Renal pelvis (tissue), 12 donors: ENCODE measurements at places on chromosomes 1 and 21. TPM values are rescaled to one million over a fixed set of nuclear protein-coding genes. Genes with fewer than 3 reads are reported as not detected.

DNA sequence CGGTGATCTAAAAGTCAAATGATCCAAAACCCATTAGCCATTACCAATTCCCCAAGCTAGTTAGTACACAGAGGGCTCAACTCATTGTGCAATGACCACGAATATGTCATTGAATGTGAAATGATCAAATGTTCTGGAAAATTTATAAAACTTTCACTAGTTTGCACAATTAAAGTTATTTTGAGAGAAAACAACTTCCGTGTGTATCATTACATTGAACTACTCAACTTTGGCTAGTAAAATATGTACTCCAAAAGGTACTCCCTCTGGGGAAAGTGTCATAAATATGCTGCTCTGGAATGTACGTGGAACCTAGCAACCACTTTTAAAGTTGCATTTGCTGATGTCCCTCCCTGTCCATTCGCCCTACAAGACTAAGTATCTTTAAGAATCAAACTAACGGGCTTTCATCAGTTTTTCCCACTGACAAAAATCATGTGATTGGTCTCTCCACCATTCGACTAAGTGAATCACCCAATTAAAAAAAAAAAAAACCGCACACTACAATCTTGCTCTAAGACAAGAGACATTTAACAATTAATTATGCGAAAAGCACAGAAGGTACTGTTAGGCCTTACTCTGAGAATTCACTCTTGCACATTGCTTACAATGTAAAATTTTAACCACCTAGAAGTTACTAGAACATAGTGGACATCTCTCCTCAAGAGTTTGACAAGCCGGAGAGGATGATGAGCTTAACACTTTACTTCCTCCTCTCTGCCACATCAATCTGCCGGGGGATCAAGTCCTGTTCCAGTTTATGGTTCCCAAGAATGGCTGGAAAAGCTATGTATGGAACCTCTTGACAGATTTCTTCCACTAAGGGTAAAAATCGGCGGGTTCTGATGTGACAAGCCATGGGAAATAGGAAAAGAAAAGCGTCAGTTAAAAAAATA lies 1.2 kb downstream of the ACBD3 start:
- peak; percentile 21 for DNase-seq

GRCh38 chr1:78096976-78097375 lies 51.2 kb downstream of the GIPC2 start:
- no peak for DNase-seq

- no peak for DNase-seq
These were observed 4.0 kb downstream of the H3-3A start for GRCh38 chr1:226066415-226067078.

DNA sequence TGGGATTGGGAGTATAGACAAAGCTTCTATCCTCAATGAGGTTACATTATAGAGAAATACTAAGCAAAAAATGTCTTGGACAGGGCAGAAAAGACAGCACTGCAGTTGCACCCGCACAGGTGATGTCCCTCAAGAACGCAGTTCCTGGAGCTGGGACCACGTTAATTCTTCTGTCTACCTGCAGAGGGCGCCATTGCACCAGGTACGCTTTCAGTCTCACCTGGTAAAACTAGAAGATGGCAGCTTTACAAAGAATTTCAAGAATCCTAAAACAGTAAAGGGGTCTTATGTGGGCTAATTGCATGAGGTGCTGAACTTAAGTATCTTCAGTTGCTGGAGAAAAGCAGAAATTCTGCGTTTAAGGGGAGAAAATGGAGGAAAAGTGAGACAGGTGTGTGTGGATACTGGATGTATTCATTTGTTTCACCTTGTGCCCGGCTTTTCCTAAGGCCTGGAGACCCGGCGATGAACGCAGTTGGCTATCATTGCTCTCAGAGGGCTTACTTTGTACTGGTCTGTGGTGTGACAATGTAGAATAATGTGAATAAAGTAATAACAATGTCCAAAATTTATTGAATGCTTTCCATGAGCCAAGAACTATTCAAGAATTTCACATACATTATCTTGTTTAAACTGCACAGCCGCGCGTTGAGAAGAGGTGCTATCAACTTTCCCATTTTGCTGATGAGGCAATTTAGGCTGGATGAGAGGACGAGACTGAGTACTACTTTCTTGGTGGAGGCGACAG lies 276.3 kb upstream of the GREM2 start:
- peak; percentile 45 for DNase-seq

DNA sequence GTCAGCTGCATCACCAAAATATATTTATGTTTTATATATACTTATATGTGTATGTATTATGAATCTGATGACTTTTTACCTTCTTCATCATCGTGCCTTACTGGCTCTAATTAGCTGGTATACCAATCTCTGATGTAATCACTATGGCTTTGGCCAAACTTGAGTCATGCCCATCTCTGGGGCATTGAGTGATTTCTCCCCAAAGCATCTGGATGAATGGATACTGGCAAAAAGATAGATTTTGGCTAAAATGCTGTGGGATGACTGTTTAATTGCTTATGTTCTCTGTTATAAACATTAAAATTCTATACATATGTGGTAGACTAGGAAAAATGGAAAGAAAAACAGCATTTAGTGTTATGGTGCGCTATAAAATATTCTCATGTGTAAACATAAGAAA lies 19.6 kb downstream of the CDKN2C start:
- DNase-seq = no peak

DNA sequence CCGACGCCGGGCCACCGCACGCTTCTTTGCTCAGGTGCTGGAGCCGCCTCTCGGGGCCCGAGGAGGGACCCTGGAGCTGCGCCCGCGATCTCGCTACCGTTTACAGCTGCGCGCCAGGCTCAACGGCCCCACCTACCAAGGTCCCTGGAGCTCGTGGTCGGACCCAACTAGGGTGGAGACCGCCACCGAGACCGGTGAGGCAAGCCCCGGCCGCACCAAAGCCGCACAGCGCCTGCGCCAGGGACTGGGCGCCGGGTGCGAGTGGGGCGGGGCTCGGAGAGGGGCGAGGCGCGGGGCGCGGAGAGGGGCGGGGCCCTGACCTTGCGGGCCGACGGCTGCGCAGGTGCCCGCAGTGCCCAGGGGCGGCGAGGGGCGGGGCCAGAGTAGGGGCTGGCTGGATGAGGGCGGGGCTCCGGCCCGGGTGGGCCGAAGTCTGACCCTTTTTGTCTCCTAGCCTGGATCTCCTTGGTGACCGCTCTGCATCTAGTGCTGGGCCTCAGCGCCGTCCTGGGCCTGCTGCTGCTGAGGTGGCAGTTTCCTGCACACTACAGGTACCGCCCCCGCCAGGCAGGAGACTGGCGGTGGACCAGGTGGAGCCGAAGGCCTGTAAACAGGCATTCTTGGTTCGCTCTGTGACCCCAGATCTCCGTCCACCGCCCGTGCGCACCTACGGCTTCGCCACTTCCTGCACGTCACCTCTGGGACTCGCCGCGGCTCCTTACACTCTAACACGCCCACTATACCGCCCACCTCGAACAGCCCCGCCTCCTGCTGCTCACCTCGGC lies 9.8 kb upstream of the CDC20 start:
- DNase-seq = peak; percentile 86

Gene CLCA2
- polyA plus RNA-seq = not detected
